ENCODE measurements at places on chromosomes 3 and 15.

- DNase-seq: no peak
These were observed 594.1 kb downstream of the FGF12 start for GRCh38 chr3:192133271-192133670.

DNA sequence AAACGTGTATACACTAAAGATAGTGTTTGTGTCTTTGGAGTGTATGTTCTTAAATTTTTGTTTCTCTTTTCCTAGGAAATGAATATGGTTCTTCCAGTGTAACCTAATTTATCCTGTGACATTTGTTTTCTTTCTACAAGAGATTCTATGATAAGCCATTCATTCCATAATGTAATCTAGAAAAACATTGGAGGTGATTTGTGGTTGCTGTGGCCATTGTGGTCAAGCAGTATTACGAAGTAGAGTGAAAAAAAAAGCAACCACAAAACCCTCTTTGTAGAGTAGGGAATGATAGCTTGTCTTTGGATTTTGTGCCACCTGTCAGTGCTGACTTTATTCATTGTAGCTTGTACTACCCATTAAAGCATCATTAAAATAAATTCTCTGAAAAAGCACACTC, 1209.6 kb downstream of the ZPLD1 start:
- no peak for DNase-seq

DNA sequence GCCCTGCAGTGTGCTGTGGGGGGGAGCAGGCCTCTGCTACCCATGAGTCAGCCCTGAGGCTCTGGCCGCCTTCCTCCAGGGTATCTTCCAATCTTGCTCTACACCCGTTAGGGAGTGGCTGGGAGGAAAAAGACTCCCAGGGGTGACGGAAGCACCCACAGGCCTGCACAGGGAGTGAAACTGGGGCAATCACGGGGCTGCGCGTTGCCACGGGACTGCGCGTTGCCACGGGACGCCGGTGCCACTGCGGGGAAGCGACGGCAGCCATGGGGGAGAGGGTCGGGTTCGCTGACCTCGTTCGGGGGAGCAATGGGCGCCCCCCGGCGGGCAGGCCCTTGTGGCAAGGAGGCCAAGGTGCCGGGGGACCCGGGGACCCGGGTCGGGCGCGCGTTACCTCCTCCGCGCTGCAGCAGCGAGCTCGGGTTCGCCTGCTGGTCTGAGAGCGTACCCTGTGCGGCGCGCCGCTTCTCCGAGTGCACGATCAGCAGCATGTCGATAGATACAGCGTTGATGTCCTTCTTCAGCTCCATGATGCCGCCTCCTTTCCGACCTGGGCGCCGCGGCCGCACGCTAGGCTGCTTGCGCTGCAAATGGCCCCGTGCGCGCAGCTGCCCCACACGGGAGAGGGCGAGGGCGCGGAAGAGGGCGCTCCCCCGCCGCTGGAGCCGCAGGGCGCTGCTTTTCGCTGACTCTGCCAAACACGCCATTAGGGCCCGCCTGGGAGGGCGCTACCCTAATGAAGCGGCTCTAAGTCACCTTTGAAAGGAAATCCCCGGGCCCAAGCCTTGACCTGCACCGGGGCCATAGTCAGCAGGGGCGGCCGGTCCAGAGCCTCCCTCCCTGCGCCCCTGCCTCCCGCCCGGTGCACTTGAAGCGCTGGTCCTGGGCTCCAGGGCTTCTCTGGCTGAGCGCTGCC, at the start of gene KY:
TSS of gene KY (minus strand) at position 592 of the 916 bp plus-strand sequence. CDS start at position 530, 62 bp downstream.
- DNase-seq: no peak

DNA sequence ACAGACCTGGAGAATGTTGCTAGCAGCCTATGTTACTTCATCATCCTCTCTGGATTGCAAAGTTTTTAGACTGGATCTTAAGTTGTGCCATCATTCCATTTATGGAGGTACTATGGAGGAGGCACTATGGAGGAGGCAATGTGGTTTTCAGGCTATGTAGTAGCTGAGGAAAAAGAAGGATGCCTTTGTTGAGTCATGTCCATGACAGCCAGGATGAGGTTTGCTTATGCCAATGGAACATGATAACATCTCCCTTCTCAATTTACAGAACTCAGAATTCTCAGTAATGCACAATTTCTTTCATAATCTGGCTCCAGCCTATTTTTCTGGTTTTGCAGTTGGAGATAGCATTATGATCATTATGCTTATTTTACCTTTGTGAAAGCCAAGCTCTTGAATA, 65.9 kb upstream of the TMEM108 start:
- DNase-seq: no peak

DNA sequence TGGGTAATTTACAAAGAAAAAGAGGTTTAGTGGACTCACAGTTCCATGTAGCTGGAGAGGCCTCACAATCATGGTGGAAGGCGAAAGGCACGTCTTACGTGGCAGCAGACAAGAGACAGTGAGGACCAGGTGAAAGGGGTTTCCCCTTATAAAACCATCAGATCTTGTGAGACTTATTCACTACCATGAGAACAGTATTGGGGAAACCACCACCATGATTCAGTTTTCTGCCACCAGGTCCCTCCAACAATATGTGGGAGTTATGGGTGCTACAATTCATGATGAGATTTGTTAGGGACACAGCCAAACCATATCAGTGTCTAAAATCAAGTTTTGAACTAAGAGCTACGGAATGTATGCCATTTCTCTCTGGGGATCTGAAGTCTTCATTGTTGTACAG, 354.8 kb upstream of the C2CD4B start:
- no peak for DNase-seq

GRCh38 chr3:155495387-155495786, 201.9 kb upstream of the STRIT1 start:
- no peak for DNase-seq

DNA sequence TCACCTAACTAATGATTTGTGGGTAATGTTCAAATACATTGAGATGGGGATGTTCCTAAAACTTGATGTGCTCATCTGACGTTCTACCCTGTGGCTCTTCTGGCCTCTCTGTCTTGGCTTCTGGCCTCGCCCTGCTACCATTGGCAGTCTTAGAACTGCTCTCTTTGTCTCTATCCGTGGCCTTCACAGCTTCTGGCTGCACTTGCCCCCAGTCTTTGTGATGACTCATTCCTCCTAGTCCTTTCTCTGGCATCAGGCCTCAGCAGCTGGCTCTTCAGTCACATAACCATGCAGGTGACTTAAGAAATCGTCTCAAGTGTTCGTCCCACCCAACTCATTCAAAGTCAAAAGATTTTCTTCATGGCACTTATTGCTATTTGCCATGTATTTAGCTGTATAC, 188.1 kb downstream of the BBX start:
- no peak for DNase-seq

- DNase-seq: no peak
These were observed 179.8 kb downstream of the THSD4 start for GRCh38 chr15:71294911-71295602.

GRCh38 chr3:59464187-59464586, 414.4 kb upstream of the CFAP20DC start:
- DNase-seq: no peak

GRCh38 chr15:88664151-88664778, 25.4 kb downstream of the ISG20 start:
- no peak for DNase-seq

GRCh38 chr15:60563539-60564404, 84.8 kb upstream of the ICE2 start:
- DNase-seq: no peak

- DNase-seq: no peak
These were observed 7.9 kb downstream of the RFC4 start for GRCh38 chr3:186798239-186798874.

DNA sequence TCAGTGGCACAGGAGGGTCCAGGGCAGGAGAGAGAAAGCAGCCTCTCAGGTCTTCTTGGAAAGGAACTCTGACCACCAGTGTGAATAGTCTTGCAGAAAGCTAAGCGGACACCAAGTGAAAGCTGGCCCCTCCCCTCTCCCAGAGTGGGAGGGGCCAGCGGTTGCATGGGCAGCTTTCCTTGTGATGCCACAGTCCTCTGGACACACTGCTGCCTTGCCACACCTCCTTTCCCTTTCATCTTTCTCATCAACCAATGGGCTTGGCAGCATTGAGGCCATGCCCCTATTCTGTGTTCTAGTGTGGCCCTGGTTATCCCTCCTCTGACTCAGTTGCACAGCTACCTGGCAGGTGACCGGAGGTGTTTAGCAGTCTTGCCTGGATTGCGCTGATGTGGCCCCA, 49.7 kb upstream of the GOLGA6B start:
- DNase-seq: no peak

- peak; percentile 30 for DNase-seq
These were observed at the start of gene FSD2 for GRCh38 chr15:82805994-82806406. Gene FSD2, minus strand, starts transcription at chr15:82806069. Its CDS starts 18,679 bp downstream, at chr15:82787390.

- no peak for DNase-seq
These were observed 23.1 kb downstream of the PLSCR5 start for GRCh38 chr3:146581951-146582467.

- DNase-seq: no peak
These were observed 102.1 kb downstream of the FBXL22 start for GRCh38 chr15:63699101-63699785.

- no peak for DNase-seq
These were observed 5.2 kb downstream of the FOXB1 start for GRCh38 chr15:60009124-60009960.

DNA sequence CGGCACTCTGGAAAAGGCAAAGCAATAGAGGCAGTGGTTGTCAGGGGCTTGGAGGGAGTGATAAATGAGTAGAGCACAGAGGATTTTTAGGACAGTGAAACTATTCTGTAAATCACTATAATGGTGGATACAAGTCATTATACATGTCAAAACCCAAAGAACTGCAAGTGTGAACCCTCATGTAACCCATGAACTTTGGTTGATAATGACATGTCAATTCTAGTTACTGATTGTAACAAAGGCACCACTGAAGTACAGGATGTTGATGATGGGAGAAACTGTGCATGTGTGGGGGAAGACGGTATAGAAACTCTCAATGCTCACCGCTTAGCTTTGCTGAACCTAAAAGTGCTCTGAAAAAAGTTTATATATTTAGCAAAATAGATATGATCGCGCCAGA, 36.0 kb downstream of the BTLA start:
- DNase-seq: no peak

DNA sequence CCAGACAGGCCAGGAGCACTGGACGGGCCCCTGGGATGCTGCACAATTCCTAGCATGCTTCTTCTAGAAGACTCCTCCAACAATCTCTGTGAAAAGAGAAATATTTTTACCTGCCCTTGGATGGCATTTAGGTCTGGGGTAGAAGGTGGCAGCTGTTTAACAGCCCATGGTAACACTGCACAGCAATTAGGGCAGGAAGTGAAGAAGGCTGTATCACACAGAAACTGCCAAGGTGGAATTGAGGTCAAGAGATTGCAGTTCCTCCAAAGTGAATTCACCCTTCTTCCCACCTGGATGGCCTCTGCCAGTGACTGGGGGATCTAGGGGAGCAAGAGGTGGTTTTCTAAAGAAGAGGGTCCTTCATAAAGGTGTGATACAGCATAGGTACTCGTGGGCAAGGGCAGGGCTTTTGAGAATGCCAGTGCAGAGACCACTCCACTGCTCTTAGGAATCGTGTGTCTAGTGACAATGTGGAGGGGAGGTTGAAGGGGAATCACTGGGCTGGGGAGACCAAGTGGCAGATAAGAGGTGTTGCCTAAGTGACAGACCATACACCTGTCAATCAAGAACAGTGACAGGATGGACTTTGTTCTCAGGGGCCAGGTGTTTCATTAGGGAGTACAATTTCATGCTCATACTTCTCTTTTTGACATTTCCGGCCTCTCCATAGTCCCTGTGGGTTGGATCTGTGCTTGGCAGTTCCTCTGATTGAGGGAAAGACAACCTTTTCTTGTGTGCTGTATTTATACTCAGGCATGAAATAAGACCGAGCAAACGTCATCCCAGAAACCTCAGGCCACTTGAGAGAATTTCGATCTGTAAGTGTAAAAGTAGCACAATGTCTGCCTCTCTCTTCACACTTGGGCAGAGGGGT, 83.5 kb upstream of the BCL6 start:
- peak; percentile 7 for DNase-seq

- no peak for DNase-seq
These were observed 88.6 kb downstream of the NR1I2 start for GRCh38 chr3:119870512-119870911.

DNA sequence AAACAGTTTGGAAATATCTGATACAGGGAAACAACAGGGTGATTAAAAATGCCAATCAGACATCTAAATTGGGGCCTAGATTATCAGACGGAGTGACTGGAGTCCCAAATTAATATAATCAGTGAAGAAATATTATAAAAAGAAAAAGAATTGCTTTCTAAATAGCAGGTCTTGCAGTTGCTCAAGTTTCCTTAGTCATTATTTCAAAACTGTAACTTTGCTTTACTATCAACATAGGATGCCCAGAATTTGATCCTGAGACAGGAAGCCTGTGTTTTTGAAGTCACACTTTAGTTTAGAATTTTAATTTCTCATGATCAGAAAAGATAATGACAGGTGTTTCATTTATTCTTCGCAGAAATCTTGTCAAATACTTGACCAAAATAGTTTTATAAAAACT, 105.9 kb downstream of the IL1RAP start:
- DNase-seq: no peak

- DNase-seq: no peak
These were observed 390.2 kb upstream of the SGO1 start for GRCh38 chr3:20576228-20576627.

DNA sequence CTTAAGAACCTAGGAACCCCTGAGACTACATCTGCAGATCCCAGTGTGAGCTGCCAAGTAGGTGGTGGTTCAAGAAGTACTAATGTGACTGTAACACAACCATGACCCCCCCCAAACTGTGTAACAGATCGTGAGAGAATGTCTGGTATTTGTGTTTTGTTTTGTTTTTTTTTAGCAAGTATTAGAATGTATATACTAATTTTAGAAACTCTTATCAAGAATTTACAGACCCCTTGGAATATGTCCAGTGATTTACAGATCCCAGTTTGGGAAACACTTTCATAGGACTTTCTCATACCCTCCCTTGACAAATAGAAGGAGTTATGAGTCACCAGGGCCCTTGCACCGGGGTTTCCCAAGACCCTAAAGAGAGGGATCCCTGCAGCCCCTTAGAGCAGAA, 79.8 kb downstream of the SEMA5B start:
- DNase-seq: no peak

- no peak for DNase-seq
These were observed 39.5 kb downstream of the STARD5 start for GRCh38 chr15:81284256-81285031.

- DNase-seq: no peak
These were observed 168.1 kb downstream of the XXYLT1 start for GRCh38 chr3:195102609-195103467.

GRCh38 chr15:45606413-45606812, 19.2 kb downstream of the BLOC1S6 start:
- no peak for DNase-seq

DNA sequence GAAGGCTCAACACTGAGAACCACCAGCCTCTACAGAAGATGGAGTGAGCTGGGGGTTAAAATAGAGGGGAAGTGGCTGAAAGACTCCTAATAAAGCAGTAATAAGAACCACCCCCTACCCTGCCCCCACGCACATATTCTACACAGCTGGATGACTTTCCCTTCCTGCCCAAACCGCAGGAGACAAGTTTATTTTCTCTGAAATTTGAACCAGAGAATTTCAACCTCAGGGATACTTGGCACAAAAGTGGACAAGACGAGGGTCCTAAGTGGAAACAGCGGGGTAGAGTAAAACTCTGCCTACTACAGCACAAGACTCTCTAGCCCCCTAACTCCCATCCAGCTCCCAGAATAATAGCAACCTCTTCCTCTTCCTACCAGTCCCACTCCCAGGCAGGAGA, 28.4 kb downstream of the USF3 start:
- DNase-seq: no peak

- no peak for DNase-seq
These were observed 32.1 kb upstream of the BCL2L10 start for GRCh38 chr15:52144656-52145178.

- no peak for DNase-seq
These were observed 61.7 kb upstream of the VGLL3 start for GRCh38 chr3:87052499-87053260.

Measured in GM18507 (cell line).